ENCODE measurements at places on chromosomes 12 and 14.

- DNase-seq, result no peak
Measured at GRCh38 chr12:90954921-90955320, at the start of gene CCER1. CCER1 (minus strand) TSS chr12:90955176; CDS start chr12:90954742, 434 bp downstream.

- no peak for DNase-seq
Measured at GRCh38 chr14:92898566-92899131, 24.3 kb upstream of the CHGA start.

GRCh38 chr14:93040982-93041381 lies 74.7 kb downstream of the ITPK1 start:
- no peak for DNase-seq

- DNase-seq, result no peak
Measured at GRCh38 chr12:29816874-29817725, 33.4 kb upstream of the TMTC1 start.

GRCh38 chr12:59619461-59620240 lies 23.8 kb downstream of the SLC16A7 start:
- no peak for DNase-seq

- no peak for DNase-seq
Measured at GRCh38 chr12:93855261-93855660, 178.1 kb downstream of the CRADD start.

DNA sequence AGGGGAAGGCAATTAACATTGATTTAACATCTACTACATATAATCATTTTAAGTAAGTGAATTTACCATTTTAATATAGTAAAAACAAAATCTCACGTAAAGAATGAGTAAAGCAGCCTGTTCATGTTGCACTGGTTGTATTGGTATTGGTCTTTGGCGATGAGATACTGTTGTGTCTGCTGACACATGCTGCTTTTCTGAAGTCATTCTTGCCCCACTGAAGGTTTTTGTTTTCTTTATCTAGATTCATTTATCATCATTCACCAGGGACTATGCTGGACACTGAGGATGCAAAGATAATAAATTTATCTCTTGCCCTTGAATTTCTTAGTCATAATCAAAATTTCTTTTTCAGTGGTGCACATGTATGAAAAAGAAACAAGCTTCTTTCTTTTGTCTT lies 246.2 kb upstream of the NPAS3 start:
- no peak for DNase-seq

DNA sequence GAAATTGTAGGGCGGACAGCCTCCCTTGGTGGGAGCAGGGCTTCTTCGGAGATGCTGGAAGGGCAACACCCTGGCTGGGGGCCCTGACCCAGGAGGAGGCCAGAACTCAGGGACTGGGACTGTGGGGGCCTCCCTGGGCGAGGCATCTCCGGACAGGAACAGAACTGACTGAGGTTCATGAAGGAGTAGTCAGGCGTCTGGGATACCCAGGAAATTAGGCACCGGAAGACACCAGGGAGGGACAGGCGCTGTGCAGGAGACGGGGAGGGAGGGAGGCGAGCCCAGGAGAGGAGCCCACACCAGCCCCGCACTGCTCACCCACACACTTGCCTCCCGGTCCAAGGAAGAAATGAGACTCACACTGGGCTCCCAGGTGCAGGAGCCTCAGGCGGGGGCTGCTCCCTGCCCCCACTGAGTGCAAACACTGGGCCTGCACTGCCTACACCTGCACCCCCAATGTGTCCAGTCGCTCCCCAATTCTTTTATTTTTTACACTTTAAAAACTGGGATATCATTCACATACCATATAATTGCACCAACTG lies 262.6 kb upstream of the SFSWAP start:
- no peak for DNase-seq

DNA sequence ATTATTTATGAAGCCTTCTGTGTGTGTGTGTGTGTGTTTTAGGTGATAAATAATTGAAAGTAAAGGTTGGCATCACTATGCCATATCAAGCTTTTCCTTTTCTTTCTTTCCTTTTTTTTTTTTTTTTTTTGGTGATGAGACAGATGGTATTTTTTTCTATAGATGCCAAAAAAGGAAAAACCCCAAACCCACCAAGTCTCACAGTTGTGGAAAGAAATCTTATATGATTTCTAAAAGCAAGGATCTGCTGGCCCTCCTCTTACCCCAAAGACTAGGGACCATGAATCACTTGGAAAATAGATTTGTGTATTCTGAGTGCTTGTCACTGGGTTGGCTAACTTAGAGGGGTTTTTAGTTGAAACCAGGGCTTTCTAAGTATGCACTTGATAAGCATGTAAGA lies 181.3 kb downstream of the TMEM117 start:
- DNase-seq, result no peak

GRCh38 chr14:70317969-70318634 lies 41.4 kb downstream of the COX16 start:
- peak; percentile 22 for DNase-seq

GRCh38 chr14:61671082-61671481 lies 24.2 kb upstream of the HIF1A start:
- no peak for DNase-seq

GRCh38 chr14:92880351-92880750 lies 42.6 kb upstream of the CHGA start:
- no peak for DNase-seq

GRCh38 chr12:11688831-11689230 lies 39.4 kb downstream of the ETV6 start:
- no peak for DNase-seq

DNA sequence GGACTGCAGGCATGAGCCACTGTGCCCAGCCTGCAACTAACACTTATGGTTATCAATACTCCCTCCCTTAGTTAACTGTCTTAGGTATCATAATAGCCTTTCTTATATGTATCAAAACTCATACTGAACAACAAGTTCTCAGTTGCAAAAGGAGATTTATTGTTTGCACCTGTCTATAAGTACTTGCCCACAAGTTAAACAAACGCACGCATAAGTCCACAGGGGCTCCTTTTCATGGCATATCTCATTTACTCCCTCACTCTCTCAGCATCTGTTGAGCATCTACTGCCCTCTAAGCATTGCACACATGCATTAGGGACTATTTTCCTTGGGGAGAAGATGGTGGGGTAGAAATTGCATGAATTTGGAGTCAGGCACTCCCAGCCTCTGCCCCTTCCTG lies 46.7 kb upstream of the CORO1C start:
- no peak for DNase-seq

GRCh38 chr12:81375969-81376368 lies 298.1 kb downstream of the ACSS3 start:
- DNase-seq, result no peak

DNA sequence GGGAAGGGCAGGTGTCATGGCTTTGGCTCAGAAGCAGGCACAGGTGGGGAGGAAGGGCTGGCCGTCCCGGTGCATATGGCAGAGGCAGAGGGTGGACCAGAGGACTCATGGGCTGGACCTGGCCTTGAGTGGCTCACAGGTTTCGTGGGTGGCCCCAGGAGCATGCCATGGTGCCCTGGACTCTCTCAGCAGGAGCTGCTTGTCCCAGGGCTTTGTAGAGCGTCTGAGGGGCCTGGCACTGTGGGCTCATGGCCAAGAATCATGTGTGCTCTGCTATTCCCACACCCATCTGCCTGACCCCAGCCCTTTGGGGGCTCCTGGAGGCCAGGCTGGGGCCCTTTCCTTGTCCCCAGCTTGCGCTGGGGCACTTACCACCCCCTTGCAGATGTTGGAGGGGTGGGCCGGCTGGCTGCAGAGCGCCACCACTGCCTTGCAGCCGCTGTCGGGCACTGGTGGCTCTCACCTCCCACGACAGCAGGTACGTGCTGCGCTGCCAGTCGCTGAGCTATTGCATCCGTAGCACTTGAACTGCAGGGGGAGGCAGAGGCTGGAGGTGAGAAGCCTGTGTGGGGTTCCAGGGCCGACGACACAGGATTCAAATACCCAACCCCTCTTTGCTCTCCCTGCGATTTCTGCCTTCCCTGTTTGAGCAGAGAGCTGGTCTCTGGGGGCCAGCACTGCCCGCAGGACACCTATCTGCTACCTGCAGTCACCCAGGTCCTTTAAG lies 187.4 kb upstream of the PRMT8 start:
- peak; percentile 47 for DNase-seq

DNA sequence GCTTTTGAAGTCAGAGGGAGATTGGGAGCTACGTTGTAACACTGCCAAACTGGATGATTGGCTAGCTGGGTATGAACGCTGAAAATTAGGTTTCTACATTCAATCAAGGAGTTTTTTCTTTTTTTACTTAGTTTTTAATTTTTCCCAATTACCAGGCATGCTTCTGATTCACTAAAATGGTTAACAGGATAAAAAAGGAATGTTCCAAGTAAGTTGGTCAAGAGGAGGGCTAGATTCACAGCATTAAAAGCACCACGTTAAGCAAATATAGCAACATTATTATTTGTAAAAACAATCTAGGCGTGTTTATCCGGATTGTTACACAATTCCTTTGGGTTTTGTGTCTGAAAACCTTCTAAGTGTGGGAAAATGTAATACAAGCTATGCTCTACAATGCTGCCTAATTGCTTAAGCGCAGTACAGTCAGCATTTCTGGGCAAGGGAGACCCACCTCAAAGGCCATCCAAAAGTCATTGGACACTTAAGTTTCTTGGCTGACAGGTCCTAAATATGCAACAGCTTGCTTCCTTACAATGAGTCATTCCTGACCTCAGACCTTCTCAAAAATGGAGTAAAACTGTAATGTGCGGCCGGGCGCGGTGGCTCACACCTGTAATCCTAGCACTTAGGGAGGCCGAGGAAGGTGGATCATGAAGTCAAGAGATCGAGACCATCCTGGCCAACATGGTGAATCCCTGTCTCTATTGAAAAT lies 1.2 kb downstream of the RPLP0 start:
- DNase-seq, result no peak

DNA sequence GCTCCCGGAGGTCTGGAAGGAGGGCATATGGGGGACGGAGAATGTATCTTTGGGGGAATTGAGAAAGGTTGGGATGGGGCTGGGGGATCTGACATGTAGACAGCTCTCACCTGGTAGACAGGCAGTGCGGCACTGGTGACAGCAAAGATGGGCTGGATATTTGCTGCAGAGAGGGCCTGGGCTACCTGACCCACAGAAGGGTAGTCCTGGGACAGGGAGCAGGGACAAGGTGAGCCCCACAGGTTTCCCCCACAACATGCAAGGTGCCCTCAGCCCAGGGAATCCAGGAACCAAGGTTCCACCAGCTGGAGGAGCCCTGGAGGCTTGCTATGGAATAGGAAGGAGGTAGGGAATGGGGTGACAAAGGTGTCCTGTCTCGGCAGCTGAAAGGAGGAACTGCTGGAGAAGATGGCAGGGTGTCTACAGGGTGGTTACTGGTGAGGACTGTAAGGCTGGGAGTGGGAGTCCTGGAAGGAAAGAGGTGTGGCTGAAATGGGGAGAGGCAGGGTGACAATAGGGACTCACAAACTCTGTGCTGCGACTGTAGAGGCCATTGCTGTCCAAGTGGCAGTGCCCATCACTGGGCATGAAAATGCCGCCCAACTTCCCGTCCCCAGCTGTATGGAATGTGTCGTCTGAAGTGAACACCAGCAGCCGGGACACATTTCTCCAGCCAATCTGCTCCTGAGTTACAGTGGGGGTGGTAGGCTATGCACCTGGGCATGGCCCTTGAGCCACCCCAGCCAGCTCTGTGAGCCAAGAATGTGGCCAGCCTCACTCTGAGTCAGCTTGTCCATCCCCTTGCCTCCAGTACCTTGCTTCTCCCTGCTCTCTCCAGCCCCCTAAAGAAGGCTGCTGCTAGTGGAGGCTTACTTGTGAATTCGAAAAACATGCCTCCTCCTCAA lies 11.3 kb downstream of the ITGB7 start:
- DNase-seq, result no peak

DNA sequence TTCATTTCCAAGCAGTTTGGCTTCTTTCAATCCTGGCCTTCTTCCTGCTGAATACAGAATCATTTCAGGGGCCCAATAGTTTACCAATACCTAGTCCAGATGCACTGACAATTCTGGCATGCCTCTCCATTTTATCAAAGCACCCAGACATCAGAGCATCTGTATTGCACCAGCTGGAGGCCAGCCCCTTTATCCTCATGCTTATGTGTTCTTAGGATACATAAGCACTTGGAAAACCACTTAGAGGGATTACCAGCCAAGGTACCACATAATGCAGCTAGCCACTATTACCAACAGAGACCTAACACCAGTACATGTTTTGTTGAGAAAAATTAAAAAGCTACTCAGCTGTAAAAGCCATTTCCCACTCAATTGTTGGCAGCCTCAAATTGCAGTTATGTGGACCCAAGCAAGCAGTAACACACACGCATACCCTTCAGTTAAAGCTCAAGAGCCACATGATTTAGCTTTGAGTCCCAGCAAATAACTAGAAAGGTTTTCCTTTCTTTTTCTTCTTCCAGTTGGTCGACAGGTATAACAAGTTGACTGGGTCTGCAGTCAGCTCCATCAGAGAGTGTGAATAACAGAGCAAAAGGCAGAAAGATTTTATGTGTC lies 263.8 kb downstream of the DIO2 start:
- no peak for DNase-seq

DNA sequence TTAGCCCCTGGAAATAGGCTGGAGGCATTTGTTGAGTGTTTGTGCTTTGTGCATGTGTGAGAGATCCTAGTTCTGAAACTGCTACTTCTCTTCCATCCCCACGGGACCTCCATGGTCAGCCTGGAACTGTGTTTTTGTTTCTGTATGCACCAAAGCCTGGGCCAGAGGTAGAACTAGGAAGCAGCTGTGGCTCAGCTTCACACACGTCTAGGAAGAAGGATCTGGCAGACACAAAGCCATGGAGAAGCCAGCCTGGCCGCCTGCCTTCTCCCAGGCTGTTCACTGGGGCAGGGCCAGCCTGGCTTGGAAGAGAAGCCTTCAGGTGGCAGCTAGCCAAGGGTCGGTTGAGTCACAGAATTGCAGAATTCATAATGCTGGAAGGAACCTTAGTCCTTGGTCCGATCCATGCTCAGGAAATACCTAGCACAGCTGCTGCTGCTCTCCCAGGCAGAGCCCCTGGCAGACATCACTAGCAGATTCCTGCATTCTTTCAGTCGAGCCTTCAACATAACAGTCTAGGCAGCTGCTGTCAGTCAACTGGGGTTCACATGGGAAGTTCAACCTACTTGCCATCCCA lies 27.0 kb downstream of the RIN3 start:
- no peak for DNase-seq

DNA sequence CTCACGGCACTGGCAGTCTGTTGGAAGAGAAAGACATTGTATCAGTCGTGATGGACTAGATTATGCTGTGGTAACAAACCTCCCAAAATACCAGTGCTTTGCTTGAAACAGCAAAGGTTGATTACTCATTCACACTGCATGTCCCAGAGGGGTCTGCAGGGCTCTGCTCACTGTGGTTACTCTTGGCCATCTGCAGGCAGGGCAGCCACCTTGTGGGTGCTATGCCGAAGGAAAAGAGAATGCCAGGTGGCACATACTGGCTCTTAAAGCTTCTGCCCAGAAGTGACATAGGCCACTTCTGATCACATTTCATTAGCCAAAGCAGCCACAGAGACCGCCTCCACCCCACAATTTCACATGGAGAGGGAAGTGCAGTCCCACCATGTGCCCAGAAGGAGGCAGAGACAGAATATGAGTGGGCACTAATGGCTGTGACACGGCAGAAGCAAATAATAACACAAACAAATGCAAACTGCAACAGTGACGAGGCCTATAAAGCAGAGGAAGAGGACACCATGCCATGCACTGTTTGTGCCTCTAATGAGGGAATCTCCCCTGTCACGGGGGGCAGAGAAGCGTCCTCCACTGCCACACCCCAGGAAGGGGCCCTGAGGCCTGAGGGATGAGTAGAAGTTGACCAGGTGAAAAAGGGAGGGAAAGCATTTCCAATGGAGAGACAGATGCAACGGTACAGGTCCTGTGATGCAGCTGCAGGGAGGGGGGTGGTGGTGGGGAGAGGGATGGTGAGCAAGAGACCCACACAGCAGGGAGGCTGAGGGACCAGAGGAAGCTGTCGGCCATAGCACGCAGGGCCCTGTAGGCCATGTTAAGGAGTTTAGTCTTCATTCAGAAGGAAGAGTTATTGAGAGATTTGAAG lies 51.7 kb upstream of the KICS2 start:
- DNase-seq, result no peak
